ENCODE measurements at places on chromosomes 6 and 20. TPM values are rescaled to one million over a fixed set of nuclear protein-coding genes. Genes with fewer than 3 reads are reported as not detected.

DYNLT2 gene
- 0.62 TPM for total RNA-seq

PRR18 gene
- 0.09 TPM for total RNA-seq

PET117 gene
- total RNA-seq: 19.5 TPM

LAMA2 gene
- total RNA-seq: 0.42 TPM

GLP1R gene
- total RNA-seq: not detected

ITPA gene
- total RNA-seq: 147 TPM

DNAAF9 gene
- total RNA-seq: 4.8 TPM

TCF19 gene
- total RNA-seq: 15.4 TPM

All from A549 treated with CORT108297 at 1 μM for 4 hours (cell line).